Mesothelial cell of epicardium (in vitro differentiated cells): ENCODE measurements at places on chromosomes 12 and 14.

- peak; percentile 22 for DNase-seq
These were observed 151.3 kb downstream of the BCL11B start for GRCh38 chr14:99120526-99121318.

GRCh38 chr12:32021346-32021773 lies 62.1 kb downstream of the RESF1 start:
- no peak for DNase-seq

GRCh38 chr14:67574156-67574555 lies 25.9 kb downstream of the PIGH start:
- no peak for DNase-seq

DNA sequence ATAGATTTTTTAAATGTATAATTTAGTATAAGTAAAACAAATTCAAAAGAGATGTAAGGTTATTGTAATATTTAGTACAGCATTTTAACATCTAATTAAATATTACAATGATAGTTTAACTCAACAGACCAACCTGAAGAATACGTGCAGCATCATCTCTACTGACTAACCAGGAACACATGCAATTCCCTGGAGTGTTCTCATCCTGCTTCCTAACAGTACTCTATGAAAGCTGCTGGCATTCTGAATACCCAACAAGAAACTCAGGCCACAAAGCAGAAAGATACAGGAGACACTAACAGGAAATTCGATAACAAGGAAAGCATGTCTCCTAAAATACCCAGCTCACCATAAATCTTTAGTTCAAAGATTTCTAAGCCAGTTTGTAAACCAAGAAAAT lies 58.3 kb downstream of the CEP83 start:
- DNase-seq = no peak

GRCh38 chr12:51424662-51425539 lies at the start of gene SLC4A8:
Gene SLC4A8 (plus strand): TSS chr12:51424831. CDS start chr12:51424988, 157 bp downstream.
- DNase-seq = peak; percentile 94

- no peak for DNase-seq
These were observed 7.8 kb upstream of the KRT72 start for GRCh38 chr12:52608826-52609630.

DNA sequence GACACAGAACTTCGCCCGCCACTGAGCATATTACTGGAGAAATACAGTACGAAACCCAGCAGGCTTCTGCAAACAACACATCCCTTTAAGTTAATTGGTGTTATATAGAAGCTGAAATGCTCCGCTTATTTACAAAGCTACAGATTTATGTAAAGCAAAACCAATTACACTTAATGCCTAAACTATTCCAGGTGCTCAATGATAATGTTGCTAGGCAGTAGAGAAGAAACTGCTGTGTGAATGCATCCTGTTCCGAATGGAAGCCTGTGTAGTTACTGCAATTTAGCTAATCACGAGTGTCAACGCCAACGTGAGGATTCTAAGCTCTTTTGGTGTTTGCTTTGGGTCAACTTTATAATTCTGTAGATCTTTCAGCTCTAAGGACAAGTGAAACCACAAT lies 89.8 kb downstream of the SLC15A5 start:
- no peak for DNase-seq

DNA sequence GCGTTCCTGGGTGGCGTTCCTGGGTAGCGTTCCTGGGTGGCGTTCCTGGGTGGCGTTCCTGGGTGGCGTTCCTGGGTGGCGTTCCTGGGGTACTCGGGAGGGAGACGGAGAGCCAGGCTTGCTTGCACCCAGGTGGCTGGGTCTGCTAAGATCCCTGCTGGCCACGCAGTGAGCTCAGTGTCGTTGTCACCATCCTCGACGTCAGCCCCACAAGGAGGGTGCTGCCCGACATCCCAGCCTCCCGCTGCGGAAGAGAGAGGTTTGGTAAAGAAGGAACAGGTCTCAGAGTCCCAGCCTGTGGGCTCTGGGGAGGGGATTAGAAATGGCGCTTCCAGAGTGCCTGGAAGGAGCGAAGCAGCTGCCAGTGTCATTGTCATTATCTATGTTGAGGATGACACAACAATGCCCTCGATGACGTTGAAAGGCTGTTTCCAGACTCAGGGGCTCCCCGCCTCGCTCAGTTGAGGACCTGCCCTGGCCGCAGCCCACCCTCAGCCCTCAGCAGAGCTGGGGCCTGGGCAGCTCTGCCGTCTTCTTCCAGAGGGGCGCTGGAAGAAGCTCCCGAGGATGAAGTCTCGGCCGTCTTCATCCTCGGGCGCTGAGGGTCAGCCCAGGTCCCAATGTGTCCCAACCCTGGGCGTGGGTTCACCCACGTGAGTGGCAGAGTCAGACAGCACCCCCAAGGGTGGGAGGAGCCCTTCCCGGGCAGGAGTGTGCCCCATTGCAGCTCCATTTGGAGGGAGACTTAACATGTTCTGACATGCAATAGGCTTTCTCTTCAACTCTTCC lies 328.8 kb downstream of the ADGRD1 start:
- no peak for DNase-seq

DNA sequence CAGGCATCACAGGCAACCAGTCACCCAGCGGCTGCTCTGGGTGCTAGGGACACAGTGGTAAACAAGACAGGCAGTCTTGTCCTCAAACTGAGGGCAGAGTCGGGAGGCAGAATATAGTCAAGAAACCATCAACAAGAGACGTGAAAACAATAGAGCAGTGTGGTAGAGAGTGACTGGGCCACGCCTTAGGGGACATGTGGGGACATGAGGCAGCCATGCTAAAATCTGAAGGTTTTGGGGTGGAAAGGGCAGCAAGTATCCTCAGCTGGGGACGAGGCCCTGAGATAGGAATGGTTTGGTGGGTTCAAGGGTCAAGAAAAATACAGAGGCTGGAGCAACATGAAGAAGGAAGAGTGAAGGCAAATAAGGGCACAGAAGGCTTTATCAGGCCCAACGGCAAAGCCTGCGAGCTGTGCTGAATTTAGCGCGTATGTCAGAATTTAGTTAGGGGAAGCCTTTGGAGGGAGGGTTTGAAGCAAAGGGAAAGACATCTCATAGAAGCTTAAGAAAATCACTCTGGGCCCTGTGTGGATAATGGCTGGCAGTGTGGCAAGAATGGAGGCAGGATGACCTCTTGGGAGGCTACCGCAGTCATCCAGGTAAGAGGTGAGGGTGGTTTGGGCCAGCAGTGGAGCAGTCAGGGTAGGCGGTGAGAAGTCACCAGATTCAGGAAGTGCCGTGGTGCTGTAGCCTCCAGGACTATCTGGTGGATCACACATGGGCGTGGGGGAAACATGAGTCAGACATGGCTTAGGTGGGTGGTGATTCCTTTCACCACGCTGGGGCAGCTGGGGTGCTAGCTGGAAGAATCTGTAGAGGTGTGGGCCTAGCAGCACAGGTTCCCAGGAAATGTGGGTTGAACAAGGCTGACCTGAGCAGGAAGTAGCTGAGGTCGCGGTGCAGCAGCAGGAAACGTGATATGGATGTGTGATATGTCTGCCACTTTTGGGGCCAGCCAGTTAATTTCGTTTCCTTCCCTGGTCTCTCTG lies 3.0 kb downstream of the EVL start:
- no peak for DNase-seq
